ENCODE measurements at places on chromosomes 2 and 18. TPM values are rescaled to one million over a fixed set of nuclear protein-coding genes. Genes with fewer than 3 reads are reported as not detected.

DNA sequence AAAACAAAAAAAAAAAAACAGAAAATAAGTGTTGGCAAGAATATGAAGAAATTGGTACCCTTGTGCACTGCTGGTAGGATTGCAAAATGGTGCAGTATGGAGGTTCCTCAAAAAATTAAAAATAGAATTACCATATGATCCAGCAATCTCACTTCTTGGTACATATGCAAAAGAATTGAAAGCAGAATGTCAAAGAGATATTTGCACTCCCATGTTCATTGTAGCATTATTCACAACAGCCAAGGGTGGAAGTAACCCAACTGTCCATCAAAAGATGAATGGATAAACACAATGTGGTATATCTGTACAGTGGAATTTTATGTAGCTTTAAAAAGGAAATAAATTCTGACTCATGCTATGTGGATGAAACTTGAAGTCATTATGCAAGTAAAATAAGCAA, 72.8 kb upstream of the POU3F3 start:
- no peak for DNase-seq

GRCh38 chr2:112085375-112085730, 30.3 kb downstream of the TMEM87B start:
- no peak for DNase-seq

DNA sequence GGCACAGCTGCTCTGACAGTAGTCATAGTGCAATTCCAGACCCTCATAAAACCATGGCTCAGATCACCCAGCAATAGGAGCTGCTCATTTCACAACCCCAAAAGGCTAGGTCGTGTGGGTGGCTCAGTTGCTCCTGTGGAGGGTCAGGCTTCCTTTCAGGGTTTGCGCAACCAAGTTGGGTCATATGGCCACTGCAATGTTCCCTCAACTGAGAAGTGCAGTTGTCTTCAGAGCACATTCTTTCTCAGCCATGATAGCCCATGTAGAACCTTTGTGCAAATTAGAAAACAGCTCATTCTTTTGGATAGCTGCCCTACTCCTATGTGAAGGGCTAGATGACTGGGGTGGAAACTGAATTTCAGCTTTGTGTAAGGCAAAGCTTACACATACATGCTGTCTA, 3.2 kb downstream of the SERPINB13 start:
- no peak for DNase-seq

GRCh38 chr2:66228128-66228547, 206.8 kb upstream of the MEIS1 start:
- DNase-seq = no peak

GRCh38 chr2:99691926-99692325, 202.1 kb upstream of the REV1 start:
- no peak for DNase-seq

Gene ME2
- polyA plus RNA-seq = 54.7 TPM

Gene FSHR
- polyA plus RNA-seq = not detected

Measured in H1 (cell line).